ENCODE measurements at places on chromosomes 1 and 21.
A peak's percentile ranks its signal among the peaks of the same experiment; 100 is the strongest.

- DNase-seq = peak; percentile 43
These were observed 560 bp downstream of the PLEKHM2 start for GRCh38 chr1:15684468-15685291.

DNA sequence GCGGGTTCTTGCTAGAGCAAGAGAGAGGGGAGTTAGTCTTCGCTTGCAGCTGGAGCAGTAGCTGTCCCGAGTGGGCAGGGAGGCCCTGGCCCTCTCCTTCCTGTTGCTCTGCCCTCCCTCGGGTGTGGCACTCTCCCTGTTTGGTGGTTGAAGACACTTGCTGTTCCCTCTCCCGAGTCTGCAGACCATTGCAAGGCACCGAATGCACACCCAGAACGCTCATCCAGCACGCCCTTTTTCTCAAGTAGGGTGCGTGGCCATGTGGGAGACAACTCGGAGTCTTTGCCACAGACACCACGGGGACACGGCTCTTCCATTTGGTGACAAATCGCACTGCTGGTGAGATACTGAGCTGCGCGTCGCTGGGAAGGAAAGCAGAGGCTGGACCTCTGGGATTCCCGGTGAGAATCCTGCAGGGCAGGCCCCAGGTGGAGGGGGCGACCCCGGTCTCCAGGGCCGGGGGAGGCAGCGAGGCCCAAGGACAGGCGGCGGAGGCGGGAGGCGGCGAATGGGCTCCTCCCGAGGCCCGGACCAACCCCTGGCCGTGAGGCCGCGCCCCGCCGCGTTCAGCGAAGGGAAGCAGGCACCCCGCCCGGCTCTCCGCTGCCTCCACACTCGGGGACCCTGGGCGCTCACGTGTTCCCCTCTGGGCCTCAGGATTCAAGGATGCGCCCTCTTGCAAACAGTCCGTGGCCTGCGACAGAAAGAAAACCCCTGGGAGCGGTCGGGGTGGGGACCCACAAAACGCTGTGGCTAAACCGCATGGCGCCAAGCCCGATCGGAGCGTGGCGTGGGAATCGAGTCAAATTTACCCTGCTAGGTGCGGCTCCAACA, 10.4 kb upstream of the TMEM200B start:
- no peak for DNase-seq

DNA sequence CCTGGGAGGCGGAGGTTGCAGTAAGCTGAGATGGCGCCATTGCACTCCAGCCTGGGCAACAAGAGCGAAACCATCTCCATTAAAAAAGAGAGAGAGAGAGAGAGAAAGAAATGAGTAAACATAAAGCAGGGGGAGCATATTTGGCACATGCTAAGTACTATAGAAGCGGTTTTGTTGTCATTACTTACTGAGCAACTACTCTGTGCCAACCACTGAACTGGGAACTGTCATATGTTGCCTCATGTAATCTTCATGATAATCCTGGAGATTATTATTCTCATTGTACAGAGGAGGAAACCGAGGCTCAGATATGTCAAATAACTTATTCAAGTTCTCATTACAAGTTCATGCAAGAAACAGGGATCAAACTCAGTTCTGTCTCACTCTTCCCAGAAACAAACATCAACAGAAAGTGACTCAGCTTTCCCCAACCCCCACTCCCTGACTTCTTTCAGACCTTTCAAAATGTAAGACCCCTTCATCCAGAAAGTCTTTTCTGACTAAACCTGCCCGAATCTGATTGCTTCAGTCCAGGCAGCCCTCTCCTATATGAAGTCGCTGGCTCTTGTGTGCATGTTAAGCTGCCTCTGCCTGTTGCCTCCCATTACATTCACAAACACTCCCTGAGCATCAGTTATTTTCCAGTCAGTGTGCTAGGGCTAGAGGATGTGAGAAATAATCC, 23.5 kb downstream of the LAMB3 start:
- DNase-seq = no peak

GRCh38 chr1:225508538-225509375, 80.9 kb upstream of the LBR start:
- no peak for DNase-seq

GRCh38 chr1:48870596-48870995, 93.9 kb upstream of the BEND5 start:
- peak; percentile 50 for DNase-seq

- DNase-seq = no peak
These were observed 68.9 kb downstream of the CDC7 start for GRCh38 chr1:91569411-91570119.

GRCh38 chr1:14320986-14321385, 277.5 kb upstream of the KAZN start:
- peak; percentile 64 for DNase-seq

GRCh38 chr1:100862591-100862990, 32.1 kb downstream of the EXTL2 start:
- DNase-seq = no peak

GRCh38 chr1:217432339-217432738, 198.6 kb downstream of the GPATCH2 start:
- DNase-seq = no peak

DNA sequence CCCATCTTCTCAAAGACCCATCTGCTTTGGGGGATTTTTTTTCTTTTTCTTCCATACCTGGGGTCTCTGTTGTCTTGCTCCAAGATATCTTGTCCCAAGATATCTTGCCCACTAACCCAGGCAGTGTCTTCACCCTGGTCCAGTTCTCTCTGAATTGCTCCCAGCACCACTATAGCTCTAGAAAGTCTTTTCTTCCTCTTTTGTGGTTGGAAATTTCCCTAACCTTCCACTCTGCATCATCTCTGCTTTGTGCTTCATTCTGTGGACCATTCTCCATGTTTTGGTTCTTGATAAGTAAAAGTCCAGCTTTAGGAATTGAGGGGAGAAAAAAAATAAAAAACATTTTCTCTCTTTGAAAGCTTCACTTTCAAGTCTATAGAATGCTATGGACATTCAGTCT, 20.9 kb downstream of the STYXL2 start:
- no peak for DNase-seq

DNA sequence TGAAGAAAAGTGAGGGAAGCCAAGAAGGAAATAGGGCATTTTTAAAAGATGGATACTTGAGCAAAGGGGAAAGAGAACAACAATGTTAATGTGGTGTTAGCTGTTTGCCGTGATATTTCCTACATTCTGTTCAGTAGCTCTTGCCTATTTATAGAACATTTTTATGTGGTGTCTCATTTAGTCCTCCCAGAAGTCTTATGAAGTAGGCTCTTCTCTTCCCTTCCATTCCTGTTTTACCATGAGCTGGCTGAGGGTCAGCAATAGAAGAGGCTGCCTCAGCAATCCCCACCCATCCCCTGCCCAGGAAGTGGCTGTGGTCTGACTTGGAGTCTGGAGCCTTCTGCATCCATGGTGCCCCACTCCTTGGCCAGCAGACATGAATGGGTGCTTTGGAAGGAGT, 60.1 kb downstream of the KIAA0040 start:
- no peak for DNase-seq

DNA sequence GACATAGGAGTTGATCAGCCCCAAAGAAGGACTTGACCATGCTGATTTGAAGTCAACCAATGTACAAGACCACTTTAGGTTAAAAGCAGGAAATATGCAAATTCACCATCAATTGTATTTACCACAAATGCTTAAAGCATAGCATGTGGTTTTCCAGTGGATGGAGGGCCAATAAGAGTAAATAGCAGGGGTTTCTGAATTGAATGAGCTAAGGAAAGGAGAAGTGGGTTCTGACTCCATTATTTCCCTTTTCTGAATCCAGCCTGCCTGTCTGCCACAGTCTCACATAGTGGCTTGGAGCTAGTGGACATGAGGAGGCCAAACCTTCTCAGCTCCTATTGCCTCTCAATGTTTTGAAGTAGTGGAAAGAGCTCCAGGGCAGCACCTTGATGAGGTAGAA, 7.2 kb upstream of the TNFSF18 start:
- DNase-seq = no peak

- DNase-seq = no peak
These were observed 60.1 kb downstream of the CD34 start for GRCh38 chr1:207850621-207851407.

GRCh38 chr1:234705615-234706014, 95.6 kb upstream of the IRF2BP2 start:
- no peak for DNase-seq

DNA sequence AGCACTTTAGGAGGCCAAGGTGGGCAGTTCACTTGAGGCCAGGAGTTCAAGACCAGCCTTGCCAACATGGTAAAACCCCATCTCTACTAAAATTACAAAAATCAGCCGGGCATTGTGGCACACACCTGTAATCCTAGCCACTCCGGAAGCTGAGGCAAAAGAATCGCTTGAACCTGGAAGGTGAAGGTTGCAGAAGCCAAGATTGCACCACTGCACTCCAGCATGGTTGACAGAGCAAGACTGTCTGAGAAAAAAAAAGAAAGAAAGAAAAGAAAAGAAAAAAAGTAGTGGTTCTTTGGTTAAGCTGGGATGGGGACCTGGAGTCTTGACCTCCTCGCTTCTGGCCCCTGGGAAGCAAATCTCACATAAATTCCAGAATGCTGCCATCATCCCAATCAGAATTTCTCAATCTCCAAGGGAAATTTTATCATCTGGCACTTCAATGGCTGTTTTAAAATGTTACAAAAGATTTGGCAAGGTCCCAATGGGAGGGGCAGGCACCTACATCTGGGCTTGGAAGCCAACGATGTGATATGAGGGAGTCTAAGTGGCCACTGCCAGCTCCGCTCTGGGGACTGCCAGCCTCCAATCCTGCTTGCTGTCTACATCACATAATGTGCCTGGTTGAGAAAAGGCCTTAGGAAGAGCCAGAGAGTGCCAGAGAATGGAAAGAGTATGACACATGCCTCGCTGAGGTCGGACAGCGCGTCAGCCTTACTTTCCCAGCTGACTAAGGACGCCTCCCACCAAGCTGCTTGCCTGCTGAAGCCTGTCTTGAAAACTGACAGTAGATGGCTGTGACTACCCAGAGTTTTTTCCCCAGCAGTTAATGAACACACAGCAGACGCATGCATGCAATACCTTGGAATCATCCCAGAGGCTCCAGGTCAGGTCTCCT, 42.1 kb upstream of the SRP9 start:
- no peak for DNase-seq

DNA sequence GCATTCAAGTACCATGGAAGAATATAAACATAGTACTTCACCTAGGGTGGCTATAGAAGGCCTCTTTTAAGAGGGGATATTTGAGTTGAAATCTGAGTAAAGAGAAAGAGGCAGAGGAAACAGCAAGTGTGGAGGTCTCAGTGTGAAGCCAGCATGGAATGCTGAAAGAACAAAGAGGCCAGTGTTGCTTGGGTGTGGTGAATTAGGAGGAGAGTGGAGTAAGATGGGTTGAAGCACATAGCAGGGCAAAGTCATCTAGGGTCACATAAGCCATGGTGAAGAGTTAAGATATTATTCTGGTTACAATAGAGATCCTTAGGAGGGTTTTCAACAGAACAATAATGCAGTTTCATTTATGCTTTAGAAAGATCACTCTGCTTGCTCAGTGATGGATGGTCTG, 37.5 kb downstream of the C1orf141 start:
- DNase-seq = no peak

- no peak for DNase-seq
These were observed 239.9 kb upstream of the IRF2BP2 start for GRCh38 chr1:234849832-234850231.

- DNase-seq = no peak
These were observed 272.2 kb upstream of the B3GALT2 start for GRCh38 chr1:193458628-193459027.

DNA sequence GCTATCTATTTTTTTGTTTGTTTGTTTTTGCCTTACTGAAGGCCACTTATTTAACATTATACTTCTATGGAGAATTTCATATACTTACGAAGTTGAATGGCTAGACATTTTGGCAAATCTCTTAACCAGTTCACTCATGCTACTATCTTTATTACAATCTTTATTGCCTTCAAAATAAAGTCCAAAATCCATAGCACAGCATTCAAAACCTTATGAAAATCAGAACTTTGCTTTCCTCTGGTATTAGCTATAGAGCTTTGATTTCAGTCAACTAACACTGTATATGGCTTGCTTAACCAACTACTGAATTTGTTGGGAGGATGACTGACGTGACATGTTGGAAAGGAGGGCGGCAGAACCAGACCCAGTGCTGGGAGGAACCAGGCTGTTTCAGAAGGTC, 571.1 kb downstream of the LMO4 start:
- no peak for DNase-seq

DNA sequence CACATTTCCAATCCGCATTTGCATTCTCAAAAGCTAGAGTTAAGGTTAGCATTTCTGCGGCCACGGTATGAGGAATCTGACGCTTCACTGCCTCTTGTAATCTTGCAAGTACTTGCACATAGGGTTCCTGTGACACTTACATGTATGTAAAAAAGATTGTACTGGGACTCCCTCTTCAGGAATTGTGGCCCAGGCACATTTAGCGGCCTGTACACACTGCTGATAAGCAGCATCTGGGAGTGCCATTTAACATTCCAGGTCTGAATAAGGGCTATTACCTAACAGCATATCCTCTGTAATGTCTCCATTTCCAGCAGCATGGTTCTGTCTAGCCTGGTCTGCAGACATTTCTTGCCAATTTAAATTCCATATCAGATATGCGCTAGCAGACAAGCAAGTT, 75.7 kb downstream of the AXDND1 start:
- peak; percentile 18 for DNase-seq

DNA sequence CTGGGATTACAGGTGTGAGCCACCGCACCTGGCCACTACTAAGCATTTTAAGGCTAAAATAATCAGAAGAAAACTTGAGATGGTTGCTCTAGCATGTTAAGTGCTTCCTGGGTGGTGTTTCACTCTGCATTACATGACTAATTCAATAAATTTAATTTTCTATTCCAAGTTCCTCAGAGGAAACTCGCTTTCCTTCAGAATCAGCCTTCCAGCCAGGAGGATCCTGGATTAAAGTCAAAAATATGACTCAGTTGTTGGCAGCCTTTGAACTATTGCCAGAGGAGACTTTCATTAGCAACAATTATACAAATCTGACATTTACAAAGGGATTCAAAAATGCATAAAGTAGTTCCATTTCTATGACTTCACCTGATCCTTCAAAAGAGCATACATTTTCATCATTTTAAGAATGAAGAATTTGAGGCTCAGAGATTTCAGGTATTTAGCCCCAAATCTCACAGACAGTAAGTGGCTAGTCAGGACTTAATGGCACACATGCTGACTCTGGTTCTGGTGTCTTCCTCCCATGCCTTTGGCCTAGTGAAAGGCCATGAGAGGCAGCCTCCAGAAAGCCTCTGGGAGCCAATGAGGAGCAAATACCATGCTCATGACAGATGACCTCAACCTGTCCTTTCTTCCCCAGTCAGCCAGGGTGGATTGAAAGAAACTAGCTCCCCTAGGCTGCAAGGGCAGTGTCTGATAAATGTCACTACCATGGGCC, 115.7 kb downstream of the MAP3K21 start:
- DNase-seq = no peak
